ENCODE measurements at places on chromosomes 4 and X.

DNA sequence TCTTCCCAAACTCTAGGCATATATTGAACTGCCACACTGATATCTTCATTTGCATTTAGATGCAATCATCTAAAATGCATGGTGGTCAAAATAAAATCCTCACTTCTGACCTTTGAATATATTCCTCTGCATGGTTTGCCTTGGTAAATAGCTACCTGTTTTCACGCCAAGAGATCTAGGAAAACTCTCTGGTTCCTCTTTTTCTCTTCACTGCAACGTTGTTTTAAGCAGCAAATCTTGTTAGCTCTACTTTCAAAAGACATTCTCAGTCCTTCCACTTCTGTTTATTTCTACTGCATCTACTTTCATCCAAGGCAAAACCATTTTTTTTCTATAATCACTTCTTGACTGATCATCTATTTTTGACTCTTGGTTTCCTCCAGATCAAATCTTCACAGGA lies 1001.6 kb upstream of the GRID2 start:
- DNase-seq: no peak

DNA sequence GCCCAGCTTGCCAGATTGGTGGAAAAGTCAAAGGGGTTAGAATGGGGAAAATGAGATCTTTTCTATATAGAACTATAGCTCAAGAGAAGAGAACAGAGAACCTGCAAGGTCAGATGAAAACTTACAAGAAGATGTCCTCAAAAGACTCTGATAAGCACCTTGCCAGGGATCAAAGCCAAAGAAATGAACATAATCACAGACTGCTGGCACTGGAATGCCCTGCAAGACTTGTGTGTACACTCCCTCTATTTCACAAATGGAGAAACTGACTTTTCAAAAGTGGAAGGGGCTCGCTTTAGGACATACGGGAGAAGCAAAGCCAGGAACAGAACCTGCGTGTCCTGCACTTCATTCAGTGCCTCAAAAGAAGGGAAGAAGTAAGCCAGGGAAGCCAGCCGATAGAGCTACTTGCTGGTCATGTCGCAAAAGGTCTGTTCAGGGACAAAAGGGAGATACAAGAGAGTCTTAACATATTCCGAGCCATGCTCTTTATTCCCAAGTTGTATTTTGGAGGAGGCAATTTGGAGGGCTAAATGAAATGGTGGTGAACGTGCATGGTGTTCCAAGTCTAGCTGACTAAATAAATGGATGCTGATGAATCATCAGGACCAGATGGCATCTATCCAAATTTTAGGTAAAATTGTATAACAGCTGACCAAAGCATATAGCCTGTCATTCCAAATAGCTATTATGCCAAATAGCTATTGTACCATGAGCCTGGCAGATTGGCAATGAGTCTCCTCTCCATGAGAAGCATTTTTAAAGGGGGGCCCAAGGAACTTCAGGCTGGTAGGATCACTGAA lies 175.6 kb upstream of the GPC4 start:
- peak; percentile 39 for DNase-seq

GRCh38 chrX:35098419-35098818 lies 155.8 kb downstream of the FAM47B start:
- peak; percentile 2 for DNase-seq

GRCh38 chr4:152424977-152425376 lies 110.9 kb downstream of the FBXW7 start:
- DNase-seq: no peak
